ENCODE measurements at places on chromosomes 13 and 19.

DNA sequence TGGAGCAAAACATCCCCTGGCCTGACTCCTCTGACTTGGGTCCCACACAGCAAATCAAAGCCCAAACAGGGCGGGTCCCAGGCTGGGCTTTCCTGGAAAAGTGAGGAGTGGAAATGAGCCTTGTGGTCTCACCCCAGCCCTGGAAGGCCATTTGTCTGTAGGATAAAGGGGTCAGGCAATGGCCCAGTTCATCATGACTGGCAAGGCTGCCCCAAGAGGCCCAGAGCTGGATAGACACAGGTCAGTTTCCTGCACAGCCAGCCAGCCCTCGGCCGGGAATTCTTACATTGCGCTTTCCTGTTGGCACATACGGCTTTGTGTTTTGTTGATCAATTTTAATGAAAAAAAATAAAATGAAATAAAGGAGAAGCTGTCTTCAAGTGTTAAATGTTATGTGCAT is 174.3 kb downstream of the TSHZ3 start:
- H3K4me1 ChIP-seq, result no peaks in the 10 kb centered on the region
- no peaks in the 10 kb centered on the region for H3K27me3 ChIP-seq
- H3K36me3 ChIP-seq, result no peaks in the 10 kb centered on the region
- DNase-seq, result no peak
- no peak overlapping the region for H3K27ac ChIP-seq

DNA sequence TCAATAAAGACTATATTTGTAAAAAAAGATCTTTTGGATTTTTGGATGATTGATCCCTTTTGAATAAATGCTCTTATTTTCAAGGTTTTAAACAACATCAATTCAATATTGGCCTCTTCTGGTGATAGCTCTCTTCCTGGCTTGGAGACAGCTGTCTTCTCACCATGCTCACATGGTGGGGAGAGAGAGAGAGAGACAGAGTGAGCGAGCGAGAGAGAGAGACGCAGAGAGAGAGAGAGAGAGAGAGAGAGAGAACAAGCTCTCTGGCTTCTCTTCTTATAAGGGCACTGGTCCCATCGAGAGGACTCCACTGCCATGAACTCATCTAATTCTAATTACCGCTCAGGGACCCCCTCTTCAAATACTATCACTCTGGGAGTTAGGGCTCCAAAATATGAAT is 32.1 kb upstream of the FARP1 start:
- no peak overlapping the region for H3K27ac ChIP-seq
- H3K36me3 ChIP-seq, result no peaks in the 10 kb centered on the region
- no peak overlapping the region for H3K4me3 ChIP-seq
- DNase-seq, result no peak
- H3K27me3 ChIP-seq, result no peaks in the 10 kb centered on the region

DNA sequence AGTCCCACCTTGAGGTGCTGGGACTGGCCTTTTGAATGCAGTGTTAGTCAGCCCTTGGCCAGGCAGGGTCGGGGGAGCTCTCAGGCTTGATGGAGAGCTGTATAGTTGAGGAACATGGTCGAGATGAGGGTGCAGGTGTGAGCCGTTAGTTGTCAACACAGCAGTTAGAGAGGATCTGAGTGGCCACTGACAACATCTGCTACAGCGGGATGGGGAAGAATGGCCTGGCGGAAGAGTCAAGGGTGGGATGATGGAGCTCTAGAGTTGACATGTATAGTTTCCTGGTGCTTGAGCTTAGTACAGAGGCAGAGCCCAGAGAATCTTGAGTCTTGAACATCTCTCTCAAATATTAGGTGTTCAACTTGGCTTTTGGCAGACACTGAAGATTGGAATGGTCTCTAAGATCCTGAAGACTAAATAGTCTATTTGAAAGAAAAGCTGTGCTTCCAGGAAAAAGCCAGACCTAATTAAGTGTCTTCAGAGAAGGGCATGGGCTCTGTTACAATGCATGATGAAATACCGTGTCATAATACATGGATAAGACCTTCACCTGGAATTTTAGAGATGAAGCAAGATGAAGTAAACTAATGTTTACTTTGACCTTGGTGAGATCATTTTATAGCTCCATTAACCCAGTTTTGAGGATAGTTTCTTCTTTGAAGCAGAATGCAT is 9.7 kb downstream of the PCCA start:
- H3K36me3 ChIP-seq, result no peaks in the 10 kb centered on the region
- H3K4me1 ChIP-seq, result peaks cover 56% of the 10 kb centered on the region
- no peaks in the 10 kb centered on the region for H3K27me3 ChIP-seq
- H3K27ac ChIP-seq, result peak overlapping the region; percentile 74
- H3K4me3 ChIP-seq, result no peak overlapping the region

- H3K4me3 ChIP-seq, result no peak overlapping the region
- H3K4me1 ChIP-seq, result peaks cover 3% of the 10 kb centered on the region
- H3K36me3 ChIP-seq, result no peaks in the 10 kb centered on the region
- H3K27me3 ChIP-seq, result no peaks in the 10 kb centered on the region
- no peak overlapping the region for H3K27ac ChIP-seq
Observed at GRCh38 chr19:45172173-45172572, 5.9 kb downstream of the TRAPPC6A start.

DNA sequence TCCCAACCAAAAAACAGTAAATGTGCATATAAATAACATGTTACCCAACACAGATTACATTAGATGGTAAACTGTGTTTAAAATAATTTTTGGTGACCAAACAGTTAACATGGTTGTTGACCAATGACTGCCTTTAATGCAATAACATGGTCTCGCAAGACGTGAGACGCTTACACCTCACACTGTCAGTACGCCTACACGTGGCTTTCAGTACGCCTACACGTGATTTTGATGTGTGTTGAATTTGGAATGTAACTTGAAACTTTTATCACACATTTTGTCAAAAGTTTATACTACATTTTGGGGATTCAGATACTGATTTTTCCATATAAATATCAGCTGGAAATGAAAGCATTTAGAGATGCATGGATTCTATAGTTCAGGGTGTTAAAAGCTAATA is 32.0 kb downstream of the SLC7A9 start:
- H3K4me3 ChIP-seq, result no peak overlapping the region
- H3K4me1 ChIP-seq, result no peaks in the 10 kb centered on the region
- no peaks in the 10 kb centered on the region for H3K27me3 ChIP-seq

GRCh38 chr13:75797719-75798118 is 161.6 kb downstream of the LMO7 start:
- H3K27me3 ChIP-seq, result no peaks in the 10 kb centered on the region
- no peak overlapping the region for H3K27ac ChIP-seq
- H3K4me1 ChIP-seq, result peaks cover 18% of the 10 kb centered on the region
- no peaks in the 10 kb centered on the region for H3K36me3 ChIP-seq

DNA sequence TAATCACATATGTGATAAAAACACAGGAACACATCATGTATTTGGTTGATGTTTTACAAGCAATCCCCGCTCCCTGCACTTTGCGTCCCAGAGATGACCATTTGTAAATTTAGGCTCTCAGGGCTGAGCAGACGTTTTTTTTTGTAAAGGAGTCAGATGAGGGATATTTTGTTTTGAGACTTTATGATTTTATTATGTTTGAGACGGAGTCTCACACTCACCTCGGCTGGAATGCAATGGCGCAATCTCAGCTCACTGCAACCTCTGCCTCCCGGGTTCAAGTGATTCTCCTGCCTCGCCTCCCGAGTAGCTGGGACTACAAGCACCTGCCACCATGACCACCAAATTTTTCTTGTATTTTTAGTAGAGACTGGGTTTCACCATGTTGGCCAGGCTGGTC is 1.4 kb downstream of the TLE6 start:
- H3K27ac ChIP-seq, result no peak overlapping the region
- peaks cover 47% of the 10 kb centered on the region for H3K4me1 ChIP-seq
- no peaks in the 10 kb centered on the region for H3K36me3 ChIP-seq
- no peaks in the 10 kb centered on the region for H3K27me3 ChIP-seq

DNA sequence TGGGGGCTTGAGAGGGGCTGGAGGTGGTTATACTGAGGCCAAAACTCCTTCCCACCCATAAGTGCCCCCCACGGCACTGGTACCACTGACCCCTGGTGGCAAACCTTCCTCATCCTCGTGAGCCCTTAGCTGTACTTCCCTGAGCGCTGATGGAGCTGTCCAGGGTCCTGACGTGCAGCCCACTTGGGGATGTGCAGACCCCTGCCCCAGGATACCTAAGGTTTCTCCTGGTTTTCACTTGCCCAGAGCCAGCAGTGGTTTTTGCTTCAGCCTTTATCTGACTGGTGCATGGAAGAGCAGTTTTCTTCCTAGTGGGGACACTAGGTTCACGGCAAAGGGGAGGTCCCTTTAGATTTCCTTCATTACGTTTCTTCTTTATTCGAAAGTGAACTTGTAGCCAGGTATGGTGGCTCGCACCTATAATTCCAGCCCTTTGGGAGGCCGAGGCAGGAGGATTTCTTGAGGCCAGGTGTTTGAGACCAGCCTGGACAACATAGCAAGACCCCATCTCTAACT is 28.7 kb upstream of the KCTD15 start:
- no peak overlapping the region for H3K4me3 ChIP-seq
- no peak for DNase-seq
- H3K36me3 ChIP-seq, result no peaks in the 10 kb centered on the region
- H3K27me3 ChIP-seq, result no peaks in the 10 kb centered on the region

- H3K4me1 ChIP-seq, result no peaks in the 10 kb centered on the region
- no peaks in the 10 kb centered on the region for H3K27me3 ChIP-seq
- DNase-seq, result no peak
- H3K36me3 ChIP-seq, result no peaks in the 10 kb centered on the region
- H3K27ac ChIP-seq, result no peak overlapping the region
Observed at GRCh38 chr13:52177276-52177675, 17.9 kb upstream of the NEK3 start.

- DNase-seq, result peak; percentile 94
- no peaks in the 10 kb centered on the region for H3K27me3 ChIP-seq
- H3K36me3 ChIP-seq, result no peaks in the 10 kb centered on the region
- no peak overlapping the region for H3K4me3 ChIP-seq
- peak overlapping the region; percentile 56 for H3K27ac ChIP-seq
Observed at GRCh38 chr19:41373993-41374392, 2.3 kb upstream of the TMEM91 start.

DNA sequence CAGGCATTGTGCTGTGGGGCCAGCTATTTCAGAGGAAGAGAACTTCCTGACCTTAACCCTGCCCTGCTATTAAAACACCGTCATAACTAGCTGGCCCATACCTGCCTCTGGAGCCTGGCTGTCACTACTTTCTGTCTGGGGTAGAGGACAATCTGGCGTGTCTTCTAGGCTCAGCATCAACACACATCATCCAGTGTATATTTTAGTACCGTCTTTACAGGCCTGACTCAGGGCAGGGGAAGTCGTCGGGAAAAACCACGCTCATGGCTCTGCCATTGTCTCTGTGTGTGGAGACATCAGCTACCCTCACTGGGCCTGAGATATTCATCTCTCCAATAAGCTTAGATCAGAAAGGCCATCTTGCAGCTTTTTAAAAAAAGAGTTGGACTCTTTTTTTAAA is 151.1 kb downstream of the KATNAL1 start:
- no peak overlapping the region for H3K4me3 ChIP-seq
- no peak overlapping the region for H3K27ac ChIP-seq
- H3K4me1 ChIP-seq, result no peaks in the 10 kb centered on the region
- DNase-seq, result no peak
- no peaks in the 10 kb centered on the region for H3K36me3 ChIP-seq

- H3K27me3 ChIP-seq, result no peaks in the 10 kb centered on the region
- DNase-seq, result peak; percentile 13
- H3K36me3 ChIP-seq, result no peaks in the 10 kb centered on the region
- no peak overlapping the region for H3K4me3 ChIP-seq
Observed at GRCh38 chr19:38452430-38453366, 19.2 kb downstream of the RYR1 start.

GRCh38 chr19:17404015-17404414 is 1.4 kb downstream of the BST2 start:
- H3K4me1 ChIP-seq, result no peaks in the 10 kb centered on the region
- no peak for DNase-seq
- H3K27me3 ChIP-seq, result no peaks in the 10 kb centered on the region
- H3K36me3 ChIP-seq, result no peaks in the 10 kb centered on the region

- DNase-seq, result peak; percentile 92
- no peak overlapping the region for H3K4me3 ChIP-seq
- peaks cover 66% of the 10 kb centered on the region for H3K4me1 ChIP-seq
- H3K27me3 ChIP-seq, result no peaks in the 10 kb centered on the region
Observed at GRCh38 chr19:47512183-47512947, 2.5 kb downstream of the NAPA start.

- peaks cover 72% of the 10 kb centered on the region for H3K4me1 ChIP-seq
- no peaks in the 10 kb centered on the region for H3K36me3 ChIP-seq
- H3K4me3 ChIP-seq, result no peak overlapping the region
- no peaks in the 10 kb centered on the region for H3K27me3 ChIP-seq
- DNase-seq, result peak; percentile 56
Observed at GRCh38 chr13:51726446-51727193, 77.3 kb downstream of the DHRS12 start.

DNA sequence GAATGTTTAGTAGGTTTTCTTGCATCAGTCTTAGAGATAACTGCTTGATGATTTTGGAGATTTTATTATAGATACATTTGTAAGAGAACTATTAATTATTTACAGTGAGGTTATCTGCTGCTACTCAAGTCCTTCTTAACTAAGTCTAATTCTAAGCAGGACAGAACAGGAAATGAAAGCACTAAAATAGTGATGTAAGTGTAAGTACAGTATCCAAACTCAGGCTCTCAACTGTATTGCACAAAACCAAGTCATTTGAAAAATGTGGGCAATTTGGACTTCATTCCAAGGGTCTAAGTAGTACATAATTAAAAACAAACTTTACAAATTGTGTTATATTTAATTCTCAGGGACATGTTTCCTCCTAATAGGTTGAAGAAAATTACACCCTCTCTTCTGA is 417.1 kb downstream of the ITGBL1 start:
- DNase-seq, result no peak
- H3K36me3 ChIP-seq, result no peaks in the 10 kb centered on the region
- H3K27me3 ChIP-seq, result no peaks in the 10 kb centered on the region
- H3K27ac ChIP-seq, result no peak overlapping the region
- H3K4me3 ChIP-seq, result no peak overlapping the region

DNA sequence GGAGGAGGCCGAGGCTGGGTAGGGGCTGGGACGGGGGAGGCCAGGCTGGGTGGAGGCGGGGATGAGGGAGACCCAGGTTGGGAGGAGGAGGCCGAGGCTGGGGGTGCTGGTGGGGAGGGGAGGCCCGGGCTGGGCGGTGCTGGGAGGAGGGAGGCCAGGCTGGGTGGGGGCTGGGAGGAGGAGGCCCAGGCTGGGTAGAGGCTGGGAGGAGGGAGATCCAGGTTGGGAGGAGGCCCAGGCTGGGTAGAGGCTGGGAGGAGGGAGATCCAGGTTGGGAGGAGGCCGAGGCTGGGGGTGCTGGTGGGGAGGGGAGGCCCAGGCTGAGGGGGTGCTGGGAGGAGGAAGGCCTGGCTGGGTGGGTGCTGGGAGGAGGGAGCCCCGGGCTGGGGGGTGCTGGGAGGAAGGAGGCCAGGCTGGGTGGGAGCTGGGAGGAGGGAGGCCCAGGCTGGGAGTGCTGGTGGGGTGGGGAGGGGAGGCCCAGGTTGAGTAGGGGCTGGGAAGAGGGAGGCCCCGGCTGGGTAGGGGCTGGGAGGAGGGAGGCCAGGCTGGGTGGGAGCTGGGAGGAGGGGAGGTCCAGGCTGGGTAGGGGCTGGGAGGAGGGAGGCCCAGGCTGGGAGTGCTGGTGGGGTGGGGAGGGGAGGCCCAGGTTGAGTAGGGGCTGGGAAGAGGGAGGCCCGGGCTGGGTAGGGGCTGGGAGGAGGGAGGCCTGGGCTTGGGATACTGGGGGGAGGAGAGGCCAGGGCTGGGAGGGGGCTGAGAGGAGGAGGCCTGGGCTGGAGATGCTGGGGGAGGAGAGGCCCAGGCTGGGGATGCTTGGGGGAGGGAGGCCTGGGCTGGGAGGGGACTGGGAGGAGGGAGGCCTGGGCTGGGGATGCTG is 10.7 kb downstream of the TPGS1 start:
- no peaks in the 10 kb centered on the region for H3K27me3 ChIP-seq
- no peaks in the 10 kb centered on the region for H3K4me1 ChIP-seq
- DNase-seq, result no peak
- H3K4me3 ChIP-seq, result no peak overlapping the region
- H3K36me3 ChIP-seq, result no peaks in the 10 kb centered on the region

- no peak overlapping the region for H3K27ac ChIP-seq
- no peaks in the 10 kb centered on the region for H3K36me3 ChIP-seq
- H3K27me3 ChIP-seq, result no peaks in the 10 kb centered on the region
- H3K4me1 ChIP-seq, result no peaks in the 10 kb centered on the region
- no peak overlapping the region for H3K4me3 ChIP-seq
Observed at GRCh38 chr19:23882493-23882892, 32.2 kb upstream of the ZNF726 start.

Data from body of pancreas (tissue), 4 donors.